ENCODE measurements at places on chromosomes 2 and 18.
A peak's percentile ranks its signal among the peaks of the same experiment; 100 is the strongest.

GRCh38 chr2:127771756-127772155, 39.2 kb downstream of the WDR33 start:
- no peak for DNase-seq

GRCh38 chr2:84841577-84841976, 39.3 kb downstream of the TRABD2A start:
- no peak for DNase-seq

DNA sequence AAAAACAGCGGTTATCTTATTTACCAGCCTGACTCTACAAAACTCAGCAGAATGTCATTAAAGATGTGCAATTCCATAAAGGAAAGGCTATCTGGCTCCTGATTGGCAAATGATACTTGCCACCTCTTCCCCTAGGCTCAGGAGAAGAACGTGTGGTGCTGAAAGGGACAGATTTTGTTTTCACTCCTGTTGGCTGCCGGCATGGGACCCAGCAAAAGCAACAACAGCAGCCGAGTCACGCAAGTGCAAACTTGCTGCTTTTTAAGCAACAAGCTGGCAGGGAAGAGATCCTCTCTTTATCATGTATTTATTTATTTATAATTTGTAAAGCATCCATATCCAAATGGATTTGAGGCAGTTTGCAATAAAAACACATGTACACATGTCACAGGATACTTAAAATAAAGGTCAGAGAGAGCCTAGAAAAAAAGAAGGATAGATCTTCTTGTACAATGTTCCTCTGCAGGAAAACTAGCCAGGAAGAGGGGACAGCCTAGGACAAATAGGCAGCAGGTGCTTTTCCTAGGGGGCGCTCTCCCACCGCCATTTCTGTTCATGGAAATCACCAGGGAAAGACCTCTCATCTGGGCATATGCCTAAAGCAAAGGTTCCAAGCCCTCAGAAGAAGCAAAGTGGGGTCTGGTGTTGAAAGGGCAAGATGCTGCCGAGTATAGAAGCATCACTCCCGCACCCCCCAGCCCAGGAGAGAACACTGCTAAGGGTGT, 799.3 kb downstream of the BCL11A start:
- DNase-seq: no peak

DNA sequence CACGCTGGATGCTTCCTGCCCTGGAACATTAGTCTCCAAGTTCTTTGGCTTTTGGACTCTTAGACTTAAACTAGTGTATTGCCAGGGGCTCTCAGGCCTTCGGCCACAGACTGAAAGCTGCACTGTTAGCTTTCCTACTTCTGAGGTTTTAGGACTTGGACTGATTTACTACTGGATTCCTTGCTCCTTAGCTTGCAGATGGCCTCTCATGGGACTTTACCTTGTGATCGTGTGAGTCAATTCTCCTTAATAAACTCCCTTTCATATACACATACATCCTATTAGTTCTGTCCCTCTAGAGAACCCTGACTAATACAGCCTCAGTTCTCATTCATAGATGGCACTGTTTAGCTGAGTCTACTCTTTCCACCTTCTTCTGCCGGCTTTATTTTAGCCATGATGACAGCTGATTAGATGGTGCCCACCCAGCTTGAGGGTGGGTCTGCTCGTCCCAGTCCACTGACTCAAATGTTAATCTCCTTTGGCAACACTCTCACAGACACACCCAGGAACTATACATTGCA, 389.1 kb downstream of the NYAP2 start:
- DNase-seq: no peak

DNA sequence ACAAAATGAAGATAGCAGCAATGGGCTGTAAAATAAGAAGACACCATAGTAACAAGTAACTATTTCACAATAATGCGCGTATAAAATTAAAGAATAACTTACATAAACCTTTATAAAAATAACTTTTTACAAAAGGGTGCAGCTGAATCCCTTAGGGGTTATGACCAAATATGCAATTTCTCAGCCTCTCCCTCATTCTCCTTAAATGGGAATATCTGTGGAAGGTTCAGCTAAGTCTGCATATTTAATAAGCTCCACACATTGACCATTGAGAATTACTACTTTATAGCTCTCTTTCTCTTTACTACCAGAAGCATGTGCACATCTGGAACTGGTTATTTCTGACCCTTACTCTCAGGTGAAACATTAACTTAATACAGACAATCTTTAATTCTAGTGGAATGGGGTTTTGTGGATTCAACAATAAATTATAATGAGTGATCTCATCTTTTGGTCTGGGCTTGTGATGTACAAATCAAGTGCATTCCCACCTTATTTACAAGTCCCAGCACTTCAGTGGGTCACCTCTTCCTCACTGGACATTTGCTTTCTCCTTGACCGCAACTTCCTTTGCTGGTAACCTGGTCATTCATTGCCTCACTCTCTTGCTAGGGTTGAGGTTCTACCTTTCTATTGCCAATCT, 15.7 kb downstream of the ARHGAP15 start:
- peak; percentile 49 for DNase-seq

GRCh38 chr18:54357082-54357659, 487 bp downstream of the STARD6 start:
- no peak for DNase-seq

DNA sequence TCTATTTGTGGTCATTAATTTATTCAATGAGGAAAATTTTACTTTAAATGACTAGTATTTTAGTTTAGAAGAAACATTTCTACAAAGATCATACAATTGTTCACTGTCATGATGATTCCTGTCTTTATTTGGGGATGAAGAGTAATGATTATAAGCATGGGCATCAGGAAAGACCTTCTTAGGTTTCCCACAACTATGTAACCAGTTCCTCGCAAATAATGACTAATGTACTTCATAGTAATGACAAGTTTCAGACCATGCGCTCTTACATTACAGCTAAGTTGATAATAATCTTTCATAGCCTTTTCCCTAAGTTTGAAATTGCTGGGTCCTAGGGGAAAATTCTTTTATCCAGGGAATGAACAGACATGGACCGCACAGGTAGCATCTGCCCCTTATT, 90.5 kb downstream of the MYO5B start:
- peak; percentile 68 for DNase-seq

- DNase-seq: peak; percentile 67
These were observed 63.7 kb downstream of the COL4A3 start for GRCh38 chr2:227228061-227228667.

GRCh38 chr2:202883987-202884675, 12.6 kb upstream of the ICA1L start:
- no peak for DNase-seq

- DNase-seq: no peak
These were observed 114.8 kb downstream of the ACAA2 start for GRCh38 chr18:49698525-49699025.

DNA sequence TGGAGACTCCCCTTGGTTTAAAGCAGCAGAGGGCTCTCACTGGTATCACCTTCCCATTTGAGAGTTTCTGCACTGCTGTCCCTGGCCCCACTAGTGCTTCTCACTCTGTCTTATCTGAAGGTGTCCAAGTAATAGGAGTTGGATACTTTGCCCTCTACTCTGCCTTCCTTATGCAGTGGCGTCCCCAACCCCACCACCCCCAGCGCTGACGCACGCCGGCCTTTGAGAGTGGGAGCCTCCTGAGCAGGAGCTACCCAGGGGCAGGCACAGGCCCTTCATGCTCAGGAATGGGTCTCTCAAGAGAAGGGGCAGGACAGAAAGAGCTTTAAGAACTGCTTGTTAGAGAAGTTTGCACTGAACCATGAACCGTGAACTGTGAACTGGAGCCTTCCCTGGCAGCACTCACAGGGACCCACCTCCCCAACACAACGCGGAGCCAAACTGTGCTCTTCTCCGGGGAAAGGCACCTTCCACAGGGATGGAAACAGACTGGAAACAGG, 3.3 kb downstream of the CIB4 start:
- DNase-seq: no peak

DNA sequence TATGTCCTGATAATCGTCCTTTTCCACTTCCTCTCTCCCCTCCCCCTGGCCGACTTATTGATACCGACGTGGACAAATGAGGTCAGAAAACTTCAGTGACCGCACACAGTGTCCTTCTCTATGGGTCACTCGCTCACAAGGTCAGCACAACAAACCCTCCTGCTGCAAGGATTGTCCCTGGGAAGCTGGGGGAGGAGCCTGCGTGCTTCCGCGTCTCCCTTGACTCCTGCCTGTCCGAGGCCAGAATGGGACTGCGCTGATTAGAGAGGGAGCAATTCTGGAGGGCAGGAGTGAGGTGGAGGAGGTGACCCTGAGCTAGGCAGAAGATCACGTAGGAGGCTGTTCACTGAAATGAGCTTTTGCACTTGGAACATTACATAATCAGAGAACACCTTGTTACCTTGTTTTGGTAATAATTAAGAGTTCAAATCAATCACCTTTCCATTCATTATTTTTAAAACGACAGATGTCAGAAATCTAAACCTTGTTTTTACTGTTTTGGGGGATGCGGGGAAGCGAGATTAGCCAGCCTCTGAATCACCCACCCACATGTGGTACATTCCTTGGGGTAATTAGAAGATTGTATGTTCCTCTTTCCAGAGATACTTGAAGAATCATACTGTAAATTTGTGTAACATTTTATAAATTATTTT, 70.6 kb downstream of the CTAGE1 start:
- DNase-seq: peak; percentile 32

DNA sequence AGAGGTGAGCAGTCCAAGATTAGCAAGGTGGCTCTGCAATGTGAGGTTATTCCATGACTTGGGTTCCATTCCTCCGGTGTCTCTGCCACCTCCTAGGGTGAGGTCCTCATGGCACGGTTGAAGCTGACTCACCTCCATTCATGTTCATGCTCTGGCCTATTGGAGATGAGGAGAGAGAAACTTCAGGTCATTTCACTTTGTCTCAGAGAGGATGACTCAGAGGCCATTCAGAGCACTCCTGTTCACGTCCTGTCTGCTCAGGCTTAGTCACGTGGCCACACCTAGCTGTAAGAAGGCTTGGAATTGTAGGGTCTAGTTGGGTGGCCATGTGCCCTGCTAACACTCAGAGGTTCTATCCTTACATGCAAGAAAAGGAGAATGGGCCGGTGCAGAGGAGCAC, 67.5 kb upstream of the MBOAT2 start:
- DNase-seq: peak; percentile 99

DNA sequence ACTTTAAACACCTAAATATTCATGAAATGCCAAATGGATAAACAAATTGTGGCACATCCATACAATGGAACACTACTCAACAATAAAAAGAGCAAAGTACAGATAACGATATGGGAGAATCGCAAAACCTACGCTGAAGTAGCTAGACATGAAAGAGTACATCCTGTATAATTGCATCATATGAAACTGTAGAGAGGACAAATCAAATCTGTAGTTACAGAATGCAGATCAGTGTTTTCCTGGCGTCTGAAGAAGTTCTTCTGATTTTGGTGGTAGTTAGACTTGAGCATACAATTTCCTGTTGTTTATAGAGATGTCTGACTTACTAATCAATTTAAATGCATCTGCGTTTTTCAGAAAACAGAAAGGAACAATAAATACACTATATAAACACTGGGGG, 394.4 kb downstream of the SOCS6 start:
- no peak for DNase-seq

DNA sequence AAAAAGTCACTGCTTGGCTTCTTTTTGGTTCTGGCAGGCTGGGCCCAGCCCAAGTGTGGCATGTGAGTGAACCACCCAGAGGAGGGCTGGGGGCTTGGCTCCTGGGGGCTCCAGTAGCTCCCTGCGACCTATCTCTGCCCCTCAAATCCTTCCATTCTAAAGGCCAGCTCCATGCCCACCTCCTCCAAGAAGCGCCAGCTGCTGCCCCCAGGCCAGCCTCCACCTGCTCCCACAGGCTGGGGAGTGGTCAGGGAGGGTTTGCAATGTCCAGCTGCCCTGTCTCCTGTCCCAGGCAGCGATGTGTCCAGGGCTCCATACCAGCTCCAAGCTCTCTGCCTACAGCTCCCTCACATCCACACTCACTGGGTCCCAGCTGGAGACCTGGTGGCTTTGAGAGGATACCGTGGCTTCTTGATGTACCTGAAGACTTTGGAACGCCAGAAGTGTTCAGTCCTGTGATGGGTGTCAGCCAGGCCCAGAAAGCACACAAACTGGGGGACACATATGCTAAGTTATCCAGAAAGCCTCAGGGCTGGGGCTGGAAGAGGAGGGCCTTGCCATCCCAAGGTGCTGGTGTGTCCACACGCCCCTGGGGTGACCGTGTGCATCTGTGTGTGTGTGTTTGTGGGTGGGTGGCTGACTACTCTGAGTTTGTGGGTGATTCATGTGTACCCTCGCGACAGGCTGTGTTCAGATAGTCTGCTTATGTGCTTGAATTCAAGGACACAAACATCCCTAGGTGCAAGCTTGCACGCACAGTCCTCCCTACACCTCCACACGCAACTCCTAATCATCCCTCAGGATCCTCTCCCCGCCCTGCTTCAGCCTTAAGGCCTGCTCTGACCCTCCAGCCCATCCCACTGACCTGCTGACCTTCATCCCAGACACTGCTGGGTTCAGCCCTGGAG, 33.4 kb downstream of the ZFP36L2 start:
- DNase-seq: no peak

GRCh38 chr2:25521665-25522387, 151.6 kb downstream of the DTNB start:
- peak; percentile 68 for DNase-seq

GRCh38 chr2:203533676-203534591, 1.2 kb downstream of the RAPH1 start:
- peak; percentile 48 for DNase-seq

DNA sequence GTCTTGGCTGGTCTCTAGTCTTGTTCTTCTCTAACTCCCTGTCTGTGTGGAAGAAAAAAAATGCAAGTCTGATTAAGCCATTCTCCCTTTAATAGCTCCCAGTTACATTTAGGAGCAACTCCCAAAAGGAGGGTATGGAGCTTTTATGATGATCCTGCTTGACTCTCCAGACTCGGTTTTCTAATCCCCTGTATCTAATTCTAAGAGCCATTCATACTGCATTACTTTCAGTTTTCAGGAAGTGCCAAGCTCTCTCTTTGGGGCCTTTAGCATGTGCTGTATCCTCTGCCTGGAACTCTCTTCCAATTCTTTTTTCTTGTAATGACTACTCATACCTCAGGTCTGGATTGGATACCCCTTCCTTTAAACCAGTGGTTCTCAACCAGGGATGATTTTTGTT, 219.7 kb upstream of the SPRED2 start:
- DNase-seq: no peak

- DNase-seq: no peak
These were observed 167.1 kb upstream of the KYNU start for GRCh38 chr2:142710336-142710735.

All from kidney tubule cell (primary cell).